Inflammatory macrophage treated with lipopolysaccharide for 1 hour (primary cell): ENCODE measurements at places on chromosomes 7 and 10.

GRCh38 chr7:35261476-35262285 is 7.8 kb upstream of the TBX20 start:
- DNase-seq: no peak

DNA sequence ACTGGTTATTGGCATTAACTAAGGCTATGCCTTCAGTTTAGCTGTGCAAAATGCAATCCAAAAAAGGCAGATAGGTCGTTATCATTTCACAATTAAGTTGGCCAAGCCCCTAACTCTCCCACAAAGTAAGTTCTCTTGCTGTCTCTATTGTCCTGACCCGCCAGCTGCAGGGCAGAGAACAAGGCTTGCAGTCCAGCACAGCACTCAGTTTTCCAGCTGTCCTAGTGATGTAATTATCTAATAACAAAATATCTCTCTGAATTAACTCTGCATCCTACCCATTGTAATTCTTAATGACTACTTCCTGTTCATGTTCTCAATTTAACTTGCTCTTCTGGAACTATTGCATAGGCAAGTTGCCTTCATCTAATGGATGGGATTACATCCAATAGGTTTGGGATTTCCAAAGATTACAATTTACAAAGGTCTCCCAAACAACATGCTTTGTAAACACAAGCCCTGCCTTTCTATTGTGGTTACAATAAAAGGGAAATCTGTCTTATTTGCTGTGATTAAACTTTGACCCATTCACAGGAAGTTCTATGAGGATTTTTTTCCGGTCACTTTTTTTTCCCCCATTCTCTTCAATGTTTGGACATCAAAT is 55.2 kb downstream of the CDK6 start:
- DNase-seq: no peak

- peak; percentile 28 for DNase-seq
Observed at GRCh38 chr10:46544989-46545791, 11.3 kb downstream of the GPRIN2 start.

- no peak for DNase-seq
Observed at GRCh38 chr7:104548861-104549260, 220.5 kb downstream of the LHFPL3 start.

DNA sequence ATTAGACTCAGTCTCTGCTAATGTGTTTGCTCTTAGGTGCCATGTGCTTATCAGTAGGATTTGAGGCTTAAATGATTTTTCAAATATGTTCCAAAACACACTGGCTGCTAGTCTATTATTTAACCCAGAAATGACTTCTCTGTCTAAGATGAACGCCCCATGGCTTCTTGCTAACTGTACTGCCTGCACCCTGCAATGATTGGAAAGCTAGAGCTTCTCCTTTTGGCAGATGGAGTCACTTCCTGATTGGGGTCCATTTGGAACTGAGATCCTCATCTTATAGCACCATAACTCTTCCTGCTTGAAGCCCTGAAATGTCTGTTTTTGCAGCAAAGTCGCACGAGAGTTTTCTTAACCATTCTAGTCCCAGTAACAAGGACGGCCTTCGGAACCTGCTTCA is 186.5 kb upstream of the ADO start:
- DNase-seq: peak; percentile 59

- peak; percentile 32 for DNase-seq
Observed at GRCh38 chr7:134327896-134328295, 11.2 kb upstream of the SLC35B4 start.

GRCh38 chr10:132881186-132881920 is 61.0 kb downstream of the CFAP46 start:
- no peak for DNase-seq

- DNase-seq: no peak
Observed at GRCh38 chr7:2524808-2525657, 5.5 kb downstream of the LFNG start.

DNA sequence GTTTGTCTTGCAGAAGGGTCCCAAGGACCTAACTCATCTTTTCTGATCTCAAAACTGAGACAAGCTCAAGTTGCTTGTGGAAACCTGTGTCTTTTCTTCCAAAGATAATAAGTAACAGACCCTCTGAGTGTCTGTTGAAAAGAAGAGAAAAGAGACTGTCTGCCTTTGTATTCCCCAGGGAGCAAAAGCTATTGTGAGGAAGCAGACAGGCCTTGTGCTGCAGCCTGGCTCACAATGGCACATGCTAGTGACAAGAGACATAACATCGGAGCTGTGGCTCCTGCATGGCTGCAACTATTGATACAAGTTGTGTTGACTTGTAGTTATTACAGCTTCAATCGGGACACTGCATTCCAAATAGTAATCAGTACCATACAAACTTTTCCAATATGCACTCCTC is 202.9 kb downstream of the DKK1 start:
- DNase-seq: no peak

- no peak for DNase-seq
Observed at GRCh38 chr10:82982110-82982608, 1107.2 kb downstream of the NRG3 start.

DNA sequence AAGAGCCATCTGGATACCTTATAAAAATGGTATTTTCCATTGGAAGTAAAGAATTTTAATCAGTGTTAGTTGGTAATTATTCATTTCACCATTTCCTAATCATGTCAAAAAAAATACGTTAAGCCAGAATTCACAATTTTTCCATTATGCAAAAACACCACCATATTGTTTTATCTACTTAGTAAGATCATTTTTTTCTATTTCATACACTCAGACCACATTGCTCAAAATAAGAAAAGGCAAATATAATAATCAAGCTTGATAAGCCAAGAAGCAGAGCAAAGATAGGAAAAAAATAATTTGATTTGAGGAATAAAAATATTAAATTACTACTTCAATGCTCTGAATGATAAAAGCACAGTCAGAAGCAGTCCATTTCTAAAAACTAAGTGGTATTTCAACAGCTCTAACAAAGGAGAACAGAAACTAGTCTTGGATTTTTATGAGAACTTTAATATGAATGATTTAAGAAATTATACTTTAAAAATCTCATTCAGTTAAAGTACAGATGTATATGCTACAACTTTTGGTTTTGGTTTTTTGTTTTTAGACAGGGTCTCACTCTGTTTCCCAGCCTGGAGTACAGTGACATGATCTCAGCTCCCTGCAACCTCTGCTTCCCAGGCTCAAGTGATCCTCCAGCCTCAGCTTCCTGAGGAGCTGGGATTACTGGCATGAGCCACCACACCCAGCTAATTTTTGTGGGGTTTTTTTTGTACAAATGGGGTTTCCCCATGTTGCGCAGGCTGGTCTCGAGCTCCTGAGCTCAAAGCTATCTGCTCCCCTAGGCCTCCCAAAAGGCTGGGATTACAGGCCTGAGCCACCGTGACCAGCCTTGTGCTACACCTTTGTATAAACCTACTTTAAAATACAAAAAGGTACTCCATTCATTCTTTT is 46.6 kb downstream of the LRRN3 start:
- peak; percentile 94 for DNase-seq

DNA sequence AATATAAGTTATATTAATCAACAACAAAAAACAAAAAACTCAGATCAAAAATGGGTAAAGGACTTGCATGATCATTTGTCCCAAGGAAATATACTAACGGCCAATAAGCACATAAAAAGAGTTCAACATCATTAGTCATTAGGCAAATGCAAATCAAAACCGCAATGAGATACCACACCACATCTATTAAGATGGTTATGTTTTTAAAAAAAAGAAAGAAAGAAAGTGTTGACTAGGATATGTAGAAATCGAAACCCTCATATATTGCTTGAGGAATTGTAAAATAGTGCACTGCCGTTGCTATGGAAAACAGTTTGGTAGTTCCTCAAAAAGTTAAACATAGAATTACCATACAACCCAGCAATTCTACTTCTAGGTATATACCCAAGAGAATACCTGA is 39.4 kb upstream of the CTNNA3 start:
- DNase-seq: no peak

- no peak for DNase-seq
Observed at GRCh38 chr7:116150588-116150987, 59.8 kb upstream of the TES start.

DNA sequence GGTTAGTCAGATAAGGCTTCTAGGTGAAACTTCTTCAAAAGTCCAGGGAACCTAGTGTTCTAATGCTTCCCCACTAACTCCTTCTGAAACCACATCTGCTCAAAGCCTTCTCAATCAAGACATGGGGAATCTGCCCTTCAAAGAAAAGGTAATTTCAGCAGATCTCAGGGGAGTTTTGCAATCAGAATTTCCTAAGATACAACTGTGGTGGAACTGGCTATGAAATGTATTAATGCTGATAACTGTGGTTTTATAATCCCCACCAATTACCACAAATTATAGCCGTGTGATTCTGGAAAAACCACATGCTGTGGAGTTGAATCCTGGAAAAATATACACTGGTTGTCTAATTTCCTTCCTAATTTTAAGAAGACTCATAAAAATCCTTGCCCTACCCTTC is 233.8 kb downstream of the SORCS1 start:
- peak; percentile 48 for DNase-seq

- no peak for DNase-seq
Observed at GRCh38 chr7:101235522-101235921, 2.1 kb downstream of the CLDN15 start.

GRCh38 chr7:157513682-157514081 is 176.9 kb downstream of the DNAJB6 start:
- no peak for DNase-seq

- DNase-seq: no peak
Observed at GRCh38 chr10:48219194-48219593, 55.3 kb downstream of the FRMPD2 start.

DNA sequence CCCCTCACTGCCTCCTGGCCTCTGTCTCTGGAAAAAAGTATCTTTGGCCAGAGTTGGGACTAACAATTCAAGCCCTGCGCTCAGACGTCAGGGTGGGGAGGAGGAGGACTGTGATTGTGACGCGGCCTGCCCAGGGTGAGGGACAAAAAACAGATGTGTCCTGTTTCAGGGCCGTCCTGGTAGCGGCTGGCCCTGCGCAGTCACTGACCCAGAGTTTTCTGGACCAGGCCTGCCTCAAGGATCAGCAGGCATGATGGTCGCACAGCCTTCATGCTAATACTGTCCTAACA is 110.1 kb downstream of the CYTH3 start:
- no peak for DNase-seq

- no peak for DNase-seq
Observed at GRCh38 chr7:90766814-90767564, 170.9 kb downstream of the CDK14 start.

- DNase-seq: no peak
Observed at GRCh38 chr10:47222461-47222860, 77.5 kb upstream of the GDF10 start.

- DNase-seq: peak; percentile 1
Observed at GRCh38 chr10:58588673-58589265, 76.1 kb downstream of the BICC1 start.

DNA sequence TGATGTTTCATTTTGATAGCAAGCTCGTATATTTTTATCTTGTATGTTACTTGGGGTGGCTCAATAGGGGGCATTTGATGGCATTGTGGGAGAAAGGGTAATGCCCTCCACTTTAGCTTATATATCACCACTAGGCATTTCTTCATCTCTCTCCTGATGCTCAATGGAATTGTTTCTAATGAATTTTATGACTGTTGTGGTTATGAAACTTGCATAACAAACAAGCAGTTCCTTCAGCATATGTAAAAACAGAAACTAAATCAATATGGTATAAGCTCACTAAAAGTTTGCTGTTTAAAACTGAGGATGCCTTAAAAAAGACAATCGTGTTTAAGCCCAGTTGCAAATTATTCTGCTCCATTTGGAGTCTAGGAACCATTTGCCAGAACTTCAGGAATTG is 75.5 kb downstream of the CDK14 start:
- no peak for DNase-seq

- DNase-seq: no peak
Observed at GRCh38 chr7:151398446-151399304, 11.2 kb downstream of the WDR86 start.

GRCh38 chr7:92466682-92467081 is 11.1 kb downstream of the ERVW-1 start:
- DNase-seq: no peak

DNA sequence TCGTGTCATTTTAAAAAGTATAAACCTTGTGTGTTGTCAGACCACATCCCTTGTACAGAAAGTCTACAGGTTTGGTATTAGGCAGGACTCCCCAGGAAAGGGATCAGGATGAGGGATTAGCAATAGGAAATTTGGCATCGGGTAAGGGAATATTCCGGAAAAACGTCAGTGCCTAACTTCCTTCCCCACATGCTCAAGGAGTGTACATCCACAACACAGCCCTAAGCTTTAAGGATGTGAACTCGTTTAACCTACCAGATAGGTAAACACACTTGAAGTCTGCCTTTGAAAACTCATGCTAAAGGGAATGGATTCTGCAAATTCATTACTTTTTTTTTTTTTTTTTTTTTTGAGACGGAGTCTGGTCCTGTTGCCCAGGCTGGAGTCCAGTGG is 194.9 kb downstream of the SKIDA1 start:
- DNase-seq: no peak

GRCh38 chr7:150560486-150560885 is 6.7 kb upstream of the GIMAP4 start:
- no peak for DNase-seq

DNA sequence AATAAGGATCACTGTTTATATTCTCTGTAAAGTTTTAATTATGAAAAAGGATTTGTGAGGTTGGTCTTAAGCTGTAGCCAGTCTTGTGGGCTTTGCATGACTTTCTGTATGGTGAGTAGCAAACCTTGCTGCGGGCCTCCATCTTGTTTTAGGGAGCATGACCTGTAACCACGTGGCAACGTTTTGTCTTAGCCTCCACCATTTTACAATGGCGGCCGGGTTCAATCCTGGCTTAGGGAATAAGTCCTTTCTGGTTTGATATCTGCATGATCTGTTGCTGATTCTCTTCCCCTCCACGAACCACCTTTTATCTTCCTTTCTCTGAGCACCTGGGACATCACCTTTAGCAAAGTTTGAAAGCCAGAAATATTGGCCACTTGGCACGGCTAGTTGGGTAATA is 32.5 kb upstream of the OPTN start:
- DNase-seq: no peak

DNA sequence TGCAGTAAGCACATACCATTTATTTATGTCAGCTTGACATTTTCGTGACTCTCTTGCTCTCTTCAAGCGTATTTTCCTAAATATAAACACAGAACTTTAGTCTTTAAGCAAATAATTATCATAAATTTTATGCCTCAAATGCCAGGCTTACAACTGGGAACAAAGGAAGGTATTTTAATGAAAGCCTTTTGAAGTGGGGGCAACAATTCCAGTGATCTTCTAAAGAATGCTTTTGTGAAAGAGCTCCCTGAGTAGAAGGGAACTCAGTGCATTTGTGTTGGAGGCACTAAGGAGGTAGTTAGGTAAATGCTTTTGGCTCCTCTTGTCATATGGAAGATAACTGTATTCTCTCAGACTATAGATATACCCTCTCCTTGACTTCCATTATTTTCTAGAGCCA is 104.9 kb downstream of the VPS50 start:
- DNase-seq: no peak

GRCh38 chr10:4382811-4383210 is 443.2 kb upstream of the AKR1E2 start:
- no peak for DNase-seq

- DNase-seq: no peak
Observed at GRCh38 chr7:120876922-120877321, 19.0 kb upstream of the TSPAN12 start.

GRCh38 chr10:112362833-112363232 is 11.1 kb upstream of the ACSL5 start:
- no peak for DNase-seq

- DNase-seq: no peak
Observed at GRCh38 chr10:44990302-44990655, 10.4 kb upstream of the ZNF22 start.
